Thoracic aorta (tissue), 2 donors: ENCODE measurements at places on chromosomes 3 and 15. TPM values are rescaled to one million over a fixed set of nuclear protein-coding genes. Genes with fewer than 3 reads are reported as not detected.

Gene SH2D7
- not detected for total RNA-seq

Gene SLC28A2
- total RNA-seq = not detected

GRCh38 chr3:62332835-62333244, 40.5 kb downstream of the FEZF2 start:
- H3K4me3 ChIP-seq = no peak overlapping the region
- no peak for DNase-seq
- no peaks in the 10 kb centered on the region for H3K4me1 ChIP-seq
- no peak overlapping the region for H3K27ac ChIP-seq

GRCh38 chr3:55902221-55902900, 415.3 kb upstream of the WNT5A start:
- H3K27me3 ChIP-seq = no peaks in the 10 kb centered on the region
- no peaks in the 10 kb centered on the region for H3K4me1 ChIP-seq
- H3K36me3 ChIP-seq = no peaks in the 10 kb centered on the region
- no peak for DNase-seq
- H3K4me3 ChIP-seq = no peak overlapping the region

DNA sequence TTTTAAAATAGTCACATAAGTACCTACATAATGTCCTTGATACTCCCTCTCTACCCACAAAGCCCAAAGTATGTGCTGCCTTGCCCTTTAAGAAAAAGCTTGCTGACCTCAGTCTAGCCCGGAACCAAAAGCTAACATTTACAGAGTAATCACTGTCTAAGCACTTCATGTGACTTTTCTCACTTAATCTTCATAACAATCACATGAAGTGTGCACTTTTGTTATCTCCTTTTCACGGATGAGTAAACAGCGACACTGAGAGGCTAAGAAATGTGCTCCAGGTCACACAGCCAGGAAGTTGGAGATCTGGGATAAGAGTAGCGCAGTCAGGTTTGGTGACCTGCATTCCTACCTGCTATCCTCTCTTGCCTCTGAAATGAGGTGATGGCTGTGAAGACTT, 194.0 kb downstream of the ITPR1 start:
- no peaks in the 10 kb centered on the region for H3K27me3 ChIP-seq
- DNase-seq = no peak
- no peak overlapping the region for H3K27ac ChIP-seq
- no peak overlapping the region for H3K4me3 ChIP-seq
- no peaks in the 10 kb centered on the region for H3K4me1 ChIP-seq
- peaks cover 70% of the 10 kb centered on the region for H3K36me3 ChIP-seq

Gene CCR9
- total RNA-seq = not detected
